Effector memory CD8-positive, alpha-beta T cell (primary cell): ENCODE measurements at places on chromosomes 13 and 19.
A peak's percentile ranks its signal among the peaks of the same experiment; 100 is the strongest.

DNA sequence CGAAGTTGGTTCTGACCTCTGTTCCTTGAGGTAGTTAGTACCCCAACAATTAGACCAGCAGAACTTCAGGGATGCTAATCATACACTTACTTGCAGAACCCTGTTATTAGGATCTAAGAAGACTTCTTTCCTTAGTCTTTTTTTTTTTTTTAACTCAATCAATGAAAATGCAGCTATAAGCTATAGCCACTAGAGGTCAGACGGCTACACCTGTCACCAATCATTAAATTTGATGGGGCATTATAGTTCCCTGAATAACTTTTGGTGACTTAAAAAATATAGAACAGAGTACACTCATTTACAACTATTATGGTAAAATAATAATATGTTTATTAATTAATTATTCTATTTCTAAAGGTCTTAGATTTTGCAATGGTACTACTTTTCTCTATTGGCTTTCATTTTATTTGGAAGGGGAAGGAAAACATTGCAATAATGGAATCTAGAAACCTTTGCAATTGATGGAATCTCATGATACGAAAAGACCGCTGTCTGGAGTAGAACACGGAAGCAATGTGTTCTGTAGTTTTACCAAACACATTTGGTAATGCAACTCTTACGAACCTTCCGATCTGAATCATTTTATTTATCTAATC is 483.2 kb downstream of the DIAPH3 start:
- no peak for DNase-seq

DNA sequence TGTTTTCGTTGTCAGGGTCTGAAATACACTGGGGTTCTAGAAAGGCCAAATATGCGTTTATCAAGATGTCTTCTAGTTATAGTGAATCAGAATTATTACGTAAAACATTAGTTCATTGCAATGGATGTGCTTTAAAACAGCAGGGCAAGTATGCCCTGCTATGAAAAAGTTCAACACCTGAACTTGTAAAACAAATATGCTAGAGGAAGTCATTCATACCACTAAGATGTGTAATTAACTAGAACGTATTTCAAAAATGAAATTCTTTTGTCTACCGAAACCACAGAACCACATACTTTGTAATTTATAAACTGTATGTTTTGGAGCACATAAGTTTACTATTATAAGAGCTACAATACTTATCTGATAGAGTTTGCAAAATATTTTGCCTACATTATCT is 266.2 kb downstream of the KCTD12 start:
- DNase-seq: no peak

- no peak for DNase-seq
Measured at GRCh38 chr13:97328222-97328790, 105.7 kb upstream of the RAP2A start.

DNA sequence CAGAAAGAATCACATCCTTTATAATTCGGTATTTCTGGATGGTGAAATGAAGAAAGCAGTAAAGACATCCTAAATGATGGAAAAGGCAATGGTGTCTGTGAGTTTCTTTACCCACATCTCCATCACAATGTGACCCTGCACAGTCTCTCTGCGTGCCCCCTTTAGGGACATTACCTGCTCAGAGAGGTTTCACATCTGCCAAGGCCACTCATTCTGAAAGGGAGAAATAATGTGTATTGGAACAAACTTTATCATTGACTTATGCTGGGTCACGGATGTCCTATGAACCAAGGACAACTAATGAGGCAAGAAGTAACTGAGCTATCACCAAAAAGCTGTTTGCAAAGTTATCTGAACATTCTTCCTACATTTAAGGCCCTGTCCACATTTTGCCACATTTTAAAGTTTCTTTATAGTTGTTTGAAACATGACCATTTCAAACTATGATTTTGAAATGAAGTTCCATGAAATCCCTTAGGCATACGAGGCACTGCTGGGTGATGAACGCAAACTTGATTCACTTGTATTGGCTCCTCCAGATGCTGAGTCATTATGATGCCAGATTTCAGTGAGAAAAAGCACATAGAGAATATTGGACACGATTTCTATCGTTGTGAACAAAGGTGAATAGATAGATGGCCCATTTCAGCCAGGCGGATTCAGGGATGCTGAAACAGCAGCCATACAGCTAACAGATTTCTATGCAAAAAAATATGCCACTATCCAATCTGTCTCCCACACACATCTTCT is 63.5 kb upstream of the HMGB1 start:
- DNase-seq: no peak

DNA sequence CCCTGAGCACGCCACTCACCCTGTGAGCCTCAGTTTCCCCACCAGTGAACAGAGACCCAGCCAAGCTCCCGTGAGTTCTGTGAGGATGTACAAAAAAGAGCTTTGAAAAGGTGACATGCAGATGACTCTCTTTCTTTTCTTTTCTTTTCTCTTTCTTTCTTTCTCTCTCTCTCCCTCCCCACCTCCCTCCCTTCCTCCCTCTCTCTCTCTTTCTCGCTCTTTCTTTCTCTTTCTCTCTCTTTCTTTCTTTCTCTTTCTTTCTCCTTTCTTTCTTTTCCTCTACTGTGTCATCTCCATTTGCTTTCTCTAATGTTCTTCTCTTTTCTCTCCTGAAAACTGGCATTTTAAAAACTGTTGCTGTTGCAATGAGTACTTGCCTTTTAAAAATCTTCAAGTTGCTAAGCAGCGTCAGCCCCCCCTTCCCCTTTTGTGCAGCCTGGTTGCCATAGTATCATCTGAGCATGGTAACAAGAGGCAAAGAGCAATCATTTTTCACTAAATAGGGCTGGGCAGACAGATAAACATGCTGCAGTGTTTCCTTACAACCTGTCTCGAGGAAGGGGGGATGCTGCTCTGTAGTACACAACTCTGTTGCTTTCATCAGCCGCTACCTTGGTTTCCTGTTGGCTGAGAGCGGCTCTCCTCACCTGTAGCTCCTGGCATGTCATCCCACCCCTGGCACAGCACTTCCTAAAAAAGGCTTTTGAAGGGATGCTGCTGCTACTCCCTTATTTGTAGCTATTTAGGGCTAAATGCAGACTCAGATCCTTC is 108.7 kb upstream of the MBNL2 start:
- DNase-seq: no peak

- no peak for DNase-seq
Measured at GRCh38 chr19:8355631-8356402, 8.1 kb upstream of the ANGPTL4 start.

- DNase-seq: peak; percentile 42
Measured at GRCh38 chr13:40974460-40975407, 44.4 kb downstream of the ELF1 start.

DNA sequence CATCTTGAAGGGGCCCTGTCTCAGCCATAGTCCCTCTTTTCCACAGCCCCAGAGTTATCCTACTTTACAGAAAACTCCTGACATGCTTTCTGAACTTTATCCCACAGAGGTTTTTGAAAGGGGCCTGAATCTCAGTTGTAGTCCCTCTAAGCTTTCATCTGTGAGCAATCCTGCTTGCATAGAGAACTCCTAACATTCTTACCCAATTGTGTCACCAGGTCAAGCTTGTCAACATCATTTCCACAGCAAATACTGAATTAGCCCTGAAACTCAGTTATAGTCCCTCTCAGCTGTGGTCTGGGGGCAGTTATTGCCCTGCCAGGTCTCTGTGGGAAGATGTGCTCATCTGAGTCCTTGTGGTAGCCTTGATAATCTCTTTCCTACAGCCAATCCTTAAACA is 2190.3 kb upstream of the PCDH20 start:
- no peak for DNase-seq

GRCh38 chr13:21883713-21884112 is 212.8 kb downstream of the FGF9 start:
- DNase-seq: no peak

DNA sequence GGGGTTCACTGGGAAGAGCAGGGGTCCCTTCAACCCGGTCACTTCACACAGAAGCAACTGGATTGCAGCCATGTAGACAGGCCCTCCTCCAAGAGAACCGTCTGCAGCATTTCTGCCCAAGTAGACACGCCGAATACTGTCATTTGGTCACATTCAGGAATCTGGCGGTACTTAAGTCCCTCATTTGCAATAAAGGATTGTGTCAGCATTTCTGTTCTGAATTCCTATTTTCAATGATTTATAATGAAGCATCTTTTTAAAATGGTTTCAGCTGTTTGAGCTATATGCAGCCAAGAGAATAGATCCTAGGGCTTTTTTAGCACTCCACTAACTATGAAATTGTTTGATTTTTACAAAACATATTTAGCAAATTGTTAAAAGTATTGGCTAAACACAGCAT is 143.5 kb upstream of the SOX1 start:
- no peak for DNase-seq

- no peak for DNase-seq
Measured at GRCh38 chr19:1933244-1933643, 7.7 kb upstream of the CSNK1G2 start.

GRCh38 chr19:49851456-49852259 is 699 bp downstream of the PTOV1 start:
- DNase-seq: no peak

- DNase-seq: no peak
Measured at GRCh38 chr19:6708346-6708745, 12.1 kb downstream of the C3 start.

GRCh38 chr19:19480688-19481087 is 34.7 kb downstream of the TSSK6 start:
- DNase-seq: no peak
